ENCODE measurements at places on chromosomes 7 and 10.

DNA sequence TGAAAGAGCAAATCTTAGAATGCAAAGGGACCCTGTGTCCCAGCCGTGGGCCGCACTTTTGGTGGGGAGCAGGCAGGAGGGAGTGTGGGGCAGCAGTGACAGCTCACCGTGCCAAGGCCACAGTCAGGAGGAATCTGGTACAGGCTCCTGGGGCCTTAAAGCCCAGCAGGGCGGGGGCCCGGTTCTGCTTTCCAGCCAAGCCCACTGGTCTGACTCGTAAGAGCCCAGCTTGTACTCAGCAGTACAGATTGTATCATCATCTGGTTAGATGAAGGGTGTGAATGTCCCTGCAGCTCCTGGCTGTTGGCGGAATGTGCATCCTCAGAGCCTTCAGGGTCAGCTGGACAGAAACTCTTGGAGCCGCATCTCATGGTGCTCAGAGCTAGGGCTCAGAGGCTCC, 30.5 kb upstream of the TRIM8 start:
- no peak for DNase-seq

DNA sequence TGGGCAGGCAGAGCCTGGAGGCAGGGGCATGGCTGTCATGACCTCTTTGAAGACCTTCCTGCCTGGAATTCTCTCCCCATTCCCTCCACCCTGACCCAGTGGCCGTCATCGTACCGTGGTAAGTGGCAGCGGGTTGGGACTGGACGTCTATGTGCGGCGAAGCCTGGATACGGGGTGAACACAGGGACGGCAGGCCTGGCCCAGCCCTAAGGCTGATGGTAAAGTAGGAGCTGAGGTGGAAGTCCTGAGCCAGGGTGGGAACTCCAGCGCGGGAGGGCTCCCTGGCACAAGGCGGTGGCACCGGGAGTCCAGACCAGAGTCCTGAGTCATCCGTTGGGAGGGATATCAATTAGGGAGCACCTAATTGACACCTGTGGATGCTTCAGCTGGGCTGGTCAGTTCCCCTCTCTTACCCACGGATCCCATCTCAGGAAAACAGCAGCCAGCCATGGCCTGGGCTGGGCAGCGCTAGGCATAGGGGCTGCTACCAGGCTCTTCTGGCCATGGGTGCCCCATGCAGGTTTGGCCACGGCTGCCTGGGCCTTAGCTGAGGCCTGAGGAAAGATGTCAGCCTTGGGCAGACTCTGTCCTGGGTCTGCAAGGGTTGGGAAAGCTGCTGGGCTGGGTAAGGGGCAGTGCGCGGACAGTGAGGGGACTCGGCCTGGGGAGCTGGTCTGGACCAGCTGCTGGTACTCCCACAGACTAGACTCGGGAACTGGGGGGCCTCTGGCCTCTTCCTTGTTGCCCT, 3.3 kb downstream of the PPIF start:
- no peak for DNase-seq

- DNase-seq = no peak
Observed at GRCh38 chr7:34454381-34454780, 203.6 kb upstream of the NPSR1 start.

GRCh38 chr10:29424017-29424416, 135.1 kb downstream of the LYZL1 start:
- DNase-seq = no peak

- DNase-seq = no peak
Observed at GRCh38 chr7:88395715-88396114, 89.0 kb upstream of the STEAP4 start.

DNA sequence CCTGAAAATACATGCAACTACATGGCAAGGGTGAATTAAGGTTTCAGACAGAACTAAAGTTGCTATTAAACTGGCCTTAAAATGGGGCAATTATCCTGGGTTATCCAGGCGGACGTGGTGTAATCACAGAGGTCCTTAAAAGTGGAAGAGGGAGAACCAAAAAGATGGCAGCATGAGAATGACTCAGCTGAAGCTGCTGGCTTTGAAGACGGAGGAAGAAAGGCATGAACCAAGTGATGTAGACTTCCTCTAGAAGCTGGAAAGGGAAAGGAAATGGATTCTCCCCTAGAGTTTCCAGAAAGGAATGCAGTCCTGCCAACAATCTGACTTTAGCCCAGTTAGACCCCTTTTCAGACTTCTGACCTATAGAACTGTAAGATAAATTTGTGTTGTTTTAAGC, 27.0 kb upstream of the UBN2 start:
- DNase-seq = no peak

DNA sequence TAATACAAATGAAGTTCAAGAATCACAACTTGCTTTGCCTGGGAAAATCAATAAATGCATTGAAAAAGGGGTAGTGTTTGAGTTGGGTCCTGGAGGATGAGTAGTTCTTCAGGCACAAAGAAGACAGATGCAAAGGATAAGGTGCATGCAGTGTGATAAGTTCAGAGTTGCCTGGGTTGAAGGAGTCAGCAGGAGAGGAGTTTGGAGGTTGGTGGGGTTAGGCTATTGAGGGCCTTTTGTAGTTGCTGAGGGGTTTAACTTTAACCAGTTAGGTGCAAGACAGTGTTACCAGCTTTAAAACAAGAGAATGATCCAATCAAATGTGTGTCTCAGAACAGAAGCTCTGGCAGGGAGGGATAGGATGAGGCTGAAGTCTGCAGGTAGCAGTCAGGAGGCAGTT, 44.3 kb upstream of the GLCCI1 start:
- DNase-seq = no peak

- DNase-seq = no peak
Observed at GRCh38 chr7:38327637-38328036, 54.2 kb upstream of the TARP start.

DNA sequence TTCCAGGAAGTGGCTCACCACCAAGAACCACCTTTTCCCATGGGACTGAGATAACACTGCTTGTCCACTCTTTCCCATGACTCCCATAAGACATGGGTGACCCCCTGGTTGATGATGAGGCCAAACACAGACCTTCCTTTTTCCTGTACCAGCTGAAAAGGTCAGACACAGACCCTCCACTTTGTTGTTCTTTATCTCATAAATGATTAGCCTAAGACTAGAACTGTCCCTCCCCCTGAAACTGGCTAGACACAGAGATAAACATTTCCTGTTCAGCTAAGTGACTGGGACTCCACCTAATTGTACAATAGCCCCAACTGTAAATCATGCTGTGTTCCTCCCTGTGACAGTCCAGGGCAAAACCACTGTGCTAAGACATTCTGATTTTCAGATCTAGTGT, 8.2 kb upstream of the NRG3 start:
- DNase-seq = no peak

DNA sequence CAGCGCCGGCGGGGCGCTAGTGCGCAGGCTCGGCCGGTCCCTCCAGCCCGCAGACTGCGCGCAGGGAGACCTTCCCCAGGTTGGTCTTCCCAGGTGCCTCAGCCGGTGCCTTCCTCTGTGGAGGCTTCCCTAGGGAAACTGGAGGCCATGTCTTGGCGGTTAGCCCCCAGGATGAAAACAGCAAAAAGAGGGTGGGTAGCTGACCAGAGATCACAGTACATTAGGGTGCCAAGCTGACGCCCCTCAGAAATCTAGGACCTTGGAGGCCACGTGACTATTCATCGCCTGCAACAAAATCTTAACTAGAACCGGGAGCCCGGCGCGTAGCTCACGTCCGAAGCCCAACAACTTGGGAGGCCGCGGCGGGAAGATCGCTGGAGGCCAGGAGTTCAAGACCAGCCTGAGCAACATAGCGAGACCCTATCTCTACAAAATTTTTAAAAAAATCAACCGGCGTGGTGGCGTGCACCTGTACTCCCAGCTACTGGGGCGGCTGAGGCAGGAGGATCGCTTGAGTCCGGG, 327 bp upstream of the FIS1 start:
- DNase-seq = no peak

GRCh38 chr10:129958148-129958628, 5.9 kb downstream of the EBF3 start:
- peak; percentile 49 for DNase-seq

DNA sequence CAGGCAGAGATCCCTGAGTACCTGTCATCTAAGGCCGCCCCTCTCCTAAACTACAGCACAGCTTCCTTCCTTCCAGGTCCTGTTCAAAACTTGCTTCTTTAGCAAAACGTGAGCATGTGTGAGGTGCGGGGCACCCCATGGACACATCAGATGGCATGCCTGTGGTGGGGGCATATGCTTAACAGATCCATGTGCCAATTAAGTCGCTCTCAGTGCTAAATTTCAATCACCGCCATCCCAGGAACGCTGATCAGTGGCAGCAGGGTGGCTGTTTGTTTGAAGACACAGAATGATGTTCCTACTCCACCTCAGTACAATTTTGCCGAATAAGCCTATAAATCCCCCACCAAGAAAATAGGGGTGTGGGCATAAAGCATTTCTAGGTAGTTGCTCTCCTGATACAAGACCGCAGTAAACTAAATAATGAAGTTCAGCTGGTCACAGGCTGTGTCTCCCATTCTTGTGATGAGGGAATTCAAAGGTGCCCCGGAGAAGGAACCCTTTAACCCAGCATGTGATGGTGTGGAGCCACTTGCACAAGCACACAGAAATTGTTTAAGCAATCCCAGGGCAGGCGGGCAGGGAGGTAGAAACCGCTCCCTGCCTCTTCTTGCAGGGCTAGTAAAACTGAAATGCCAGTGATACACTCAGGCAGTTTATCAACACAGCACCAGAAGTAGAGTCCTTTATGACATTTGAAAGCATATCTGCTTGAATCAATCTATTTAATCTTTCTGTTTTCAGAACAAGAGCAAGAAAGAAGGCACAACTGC, 205.7 kb downstream of the SORCS1 start:
- no peak for DNase-seq

DNA sequence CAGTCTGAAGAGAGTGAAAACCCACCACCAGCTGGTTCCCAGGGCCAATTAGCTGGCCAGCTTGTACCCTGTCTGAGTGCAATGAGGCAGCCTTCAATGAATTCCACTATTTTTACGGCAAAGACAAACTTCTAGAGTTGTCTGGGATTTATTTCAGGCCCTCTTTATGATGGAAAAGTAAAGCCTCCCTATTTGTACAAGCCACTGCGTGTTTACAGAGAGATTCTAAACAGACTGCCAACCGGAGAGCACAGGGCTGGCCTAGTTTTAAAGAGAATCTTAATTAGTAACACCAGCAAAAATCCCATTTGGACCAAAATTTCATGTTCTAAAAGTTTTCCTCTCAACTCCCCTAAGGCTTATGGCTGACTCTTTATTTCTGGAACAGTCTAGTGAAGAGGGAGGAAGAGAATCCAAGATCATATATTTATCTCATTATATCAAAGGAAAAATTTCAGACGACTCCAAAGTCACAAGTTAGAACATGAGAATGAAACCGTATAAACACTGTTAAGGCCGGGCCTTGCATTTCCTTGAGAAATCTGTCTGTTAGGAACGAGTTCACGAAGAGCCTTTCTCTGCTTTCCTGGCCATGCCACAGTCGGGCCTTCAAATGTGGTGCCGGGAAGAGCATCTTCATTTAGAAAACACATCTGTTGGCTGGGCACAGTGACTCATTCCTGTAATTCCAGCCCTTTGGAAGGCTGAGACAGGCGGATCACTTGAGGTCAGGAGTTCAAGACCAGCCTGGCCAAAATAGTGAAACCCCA, 724.6 kb upstream of the NRP1 start:
- DNase-seq = no peak

- no peak for DNase-seq
Observed at GRCh38 chr10:48419714-48420113, 113.2 kb downstream of the MAPK8 start.

DNA sequence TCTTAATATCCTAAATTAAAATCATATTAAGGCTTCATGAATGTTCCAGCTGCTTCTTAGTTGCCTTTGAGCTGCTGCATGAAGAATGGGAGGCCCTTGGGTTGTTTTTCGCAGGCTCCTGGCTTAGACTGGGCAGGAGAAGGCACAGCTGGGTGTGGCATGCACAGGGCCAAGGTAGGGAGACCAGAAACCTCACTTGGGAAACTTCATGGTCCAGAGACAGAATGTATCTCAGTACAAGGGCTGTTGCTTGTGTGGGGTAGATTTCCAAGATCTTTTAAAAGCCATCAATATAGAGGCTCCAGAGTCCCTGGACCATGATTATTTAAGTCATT, 49.9 kb downstream of the BUB3 start:
- no peak for DNase-seq

DNA sequence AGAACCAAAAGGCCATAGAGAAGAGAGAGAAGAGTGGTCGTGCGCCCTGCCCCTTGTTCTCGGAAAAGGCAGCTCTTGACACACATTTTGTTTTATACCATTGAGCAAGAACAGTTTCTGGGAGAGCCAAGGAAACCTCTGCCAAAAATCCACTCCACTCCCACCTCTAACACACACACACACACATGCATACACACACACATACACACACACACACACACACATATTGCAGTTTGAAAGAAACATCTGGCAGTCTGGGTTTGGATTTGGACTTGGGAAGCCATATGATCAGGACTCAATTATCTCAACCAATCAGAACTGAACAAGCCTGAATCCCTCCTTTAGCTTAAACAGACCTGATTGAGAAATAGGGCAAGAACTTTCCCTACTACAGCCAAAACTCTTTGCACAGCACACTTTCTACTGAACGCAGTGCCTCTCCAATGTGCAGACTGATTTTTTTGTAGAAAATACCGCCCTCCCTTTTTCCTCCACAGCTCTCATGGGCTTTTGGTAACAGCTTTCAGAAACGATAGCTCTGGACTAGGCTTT, 484.0 kb upstream of the ZWINT start:
- no peak for DNase-seq
